Mammary microvascular endothelial cell (primary cell): ENCODE measurements at places on chromosomes 5 and 9. TPM values are rescaled to one million over a fixed set of nuclear protein-coding genes. Genes with fewer than 3 reads are reported as not detected.

The TAF11L11 gene
- not detected in 2 replicates for total RNA-seq

The STARD4 gene
- 58.1 and 65.6 TPM in 2 replicates for total RNA-seq

The ENHO gene
- not detected in 2 replicates for total RNA-seq

The BARHL1 gene
- total RNA-seq = not detected in 2 replicates

The ANAPC2 gene
- total RNA-seq = 17.6 and 25.1 TPM in 2 replicates

The EPB41L4A gene
- total RNA-seq = 7.3 and 10.6 TPM in 2 replicates
